Ammon's horn (tissue), 1 donor: ENCODE measurements at places on chromosomes 2 and 18.
A peak's percentile ranks its signal among the peaks of the same experiment; 100 is the strongest.

DNA sequence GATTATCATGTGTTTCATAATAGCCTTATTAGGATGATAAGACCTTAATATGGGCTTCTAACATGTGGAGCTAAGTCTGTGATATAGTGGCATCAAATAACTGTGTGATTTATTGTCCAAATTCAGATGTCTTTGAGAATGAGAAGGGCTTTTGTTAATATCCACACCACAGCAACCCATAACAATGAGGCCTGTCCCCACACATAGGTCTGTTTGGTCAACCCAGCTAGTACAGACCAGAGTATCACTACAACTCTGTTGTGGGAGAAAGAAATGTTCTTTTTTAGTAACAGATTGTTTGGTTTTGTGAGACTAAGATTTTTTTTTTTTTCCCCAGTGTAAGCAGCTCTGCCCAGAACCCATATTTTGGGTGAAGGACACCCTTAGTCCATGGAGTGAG lies 439.2 kb downstream of the PIK3C3 start:
- peak; percentile 12 for DNase-seq

DNA sequence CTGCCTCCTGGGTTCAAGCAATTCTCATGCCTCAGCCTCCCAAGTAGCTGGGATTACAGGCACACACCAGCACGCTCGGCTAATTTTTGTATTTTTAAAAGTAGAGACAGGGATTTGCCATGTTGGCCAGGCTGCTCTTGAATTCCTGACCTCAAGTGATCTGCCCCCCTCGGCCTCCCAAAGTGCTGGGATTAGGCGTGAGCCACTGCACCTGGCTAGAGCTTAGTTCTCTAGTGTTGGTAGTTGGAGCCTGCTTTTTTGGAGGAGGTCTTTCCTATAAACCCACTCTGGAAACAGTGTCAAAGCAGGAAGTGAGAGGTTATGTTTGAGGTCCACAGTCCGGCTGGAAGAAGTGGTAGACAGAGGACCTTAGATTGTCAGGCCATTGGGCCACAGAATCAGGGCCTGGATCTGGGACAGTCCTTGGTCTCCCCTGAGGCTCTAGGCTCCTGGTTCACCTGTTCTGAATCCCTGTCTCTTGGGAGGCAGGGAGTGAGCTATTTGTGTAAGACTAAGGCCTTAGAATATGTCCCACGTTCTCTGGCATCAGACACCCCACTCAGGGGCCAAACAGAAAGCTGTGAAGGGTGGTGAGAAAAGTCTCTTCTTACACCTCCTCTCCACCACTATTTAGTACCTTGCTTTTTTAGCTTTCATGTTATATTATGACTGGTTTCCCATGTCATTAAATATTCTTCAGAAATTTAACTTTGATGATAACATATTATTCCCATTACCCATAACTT lies 34.5 kb downstream of the PCBP1 start:
- no peak for DNase-seq

GRCh38 chr2:135573620-135574019 lies 42.3 kb downstream of the R3HDM1 start:
- no peak for DNase-seq

DNA sequence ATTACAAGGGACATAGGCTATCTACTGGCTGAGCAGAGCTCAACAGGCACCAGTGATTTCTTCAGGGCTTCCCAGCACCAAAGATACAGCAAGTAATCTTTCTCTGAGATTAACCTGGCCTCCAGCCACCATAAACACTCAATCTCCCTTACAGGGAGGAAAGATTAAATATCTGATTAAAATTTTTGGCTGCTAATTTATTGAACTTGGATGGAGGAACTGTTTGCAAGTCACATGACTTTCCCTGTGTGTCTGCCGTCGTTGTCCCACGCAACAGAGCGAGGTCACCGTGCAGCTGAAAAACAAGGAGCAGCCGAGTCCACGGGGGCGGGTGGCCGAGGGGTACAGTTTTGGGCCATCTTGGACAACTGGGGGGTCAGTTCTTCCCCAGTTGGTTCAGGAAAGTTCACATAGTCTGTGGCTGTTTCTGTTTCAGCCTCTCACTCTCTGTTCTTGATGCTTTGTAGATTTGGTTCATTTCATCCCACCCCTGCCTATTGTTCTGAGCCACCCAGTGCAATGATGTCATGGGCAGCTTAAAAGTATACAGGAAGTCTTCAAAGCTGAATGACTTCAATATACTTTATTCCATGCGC lies 186.8 kb upstream of the CTAGE1 start:
- DNase-seq, result no peak

DNA sequence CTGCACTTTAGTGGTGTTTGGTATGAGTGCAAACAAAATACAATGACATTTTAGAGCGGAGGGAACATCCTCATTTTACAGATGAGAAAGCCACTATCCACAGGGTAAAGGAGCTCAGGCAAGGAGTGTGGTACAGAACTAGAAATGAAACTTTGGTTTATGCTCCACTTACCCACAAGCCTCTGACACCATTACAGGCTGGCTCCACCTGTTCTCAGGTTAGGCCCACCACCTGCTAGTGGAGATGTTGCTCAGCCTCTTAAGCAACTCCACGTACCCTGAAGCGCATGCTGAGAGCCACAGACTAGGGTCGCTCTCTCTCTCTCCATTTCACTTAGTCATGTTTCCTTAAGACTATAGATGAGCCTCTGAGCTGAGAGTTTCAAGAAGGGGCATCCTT lies 130.0 kb downstream of the MBD2 start:
- no peak for DNase-seq

DNA sequence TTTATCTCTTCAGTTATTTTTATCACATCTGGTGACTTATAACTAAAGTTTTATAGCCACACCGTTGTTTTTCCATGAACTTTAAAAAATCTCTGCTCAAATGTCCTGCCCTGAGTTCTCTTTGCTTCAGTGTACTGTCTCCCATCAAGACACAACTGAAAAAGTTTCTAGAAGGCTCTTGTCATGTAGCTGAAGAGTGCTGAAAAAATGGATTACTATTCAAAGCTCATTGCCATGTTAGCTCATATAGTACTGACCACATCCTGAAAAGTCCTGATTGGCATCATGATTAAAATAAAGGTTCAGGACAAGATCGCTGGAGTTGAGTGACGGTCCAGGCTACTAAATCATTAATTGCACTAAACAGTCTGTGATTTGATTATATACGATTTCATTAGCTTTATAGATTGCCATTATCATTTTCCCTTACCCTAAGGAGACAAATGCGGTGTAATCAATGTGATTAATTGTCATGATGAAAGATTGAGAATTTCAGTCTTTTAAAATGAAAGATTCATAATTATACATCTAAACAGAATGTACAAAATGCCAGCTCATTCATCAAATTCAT lies 62.2 kb downstream of the MFSD6 start:
- no peak for DNase-seq

- DNase-seq, result no peak
These were observed 127.4 kb downstream of the CCDC102B start for GRCh38 chr18:68925268-68925667.

DNA sequence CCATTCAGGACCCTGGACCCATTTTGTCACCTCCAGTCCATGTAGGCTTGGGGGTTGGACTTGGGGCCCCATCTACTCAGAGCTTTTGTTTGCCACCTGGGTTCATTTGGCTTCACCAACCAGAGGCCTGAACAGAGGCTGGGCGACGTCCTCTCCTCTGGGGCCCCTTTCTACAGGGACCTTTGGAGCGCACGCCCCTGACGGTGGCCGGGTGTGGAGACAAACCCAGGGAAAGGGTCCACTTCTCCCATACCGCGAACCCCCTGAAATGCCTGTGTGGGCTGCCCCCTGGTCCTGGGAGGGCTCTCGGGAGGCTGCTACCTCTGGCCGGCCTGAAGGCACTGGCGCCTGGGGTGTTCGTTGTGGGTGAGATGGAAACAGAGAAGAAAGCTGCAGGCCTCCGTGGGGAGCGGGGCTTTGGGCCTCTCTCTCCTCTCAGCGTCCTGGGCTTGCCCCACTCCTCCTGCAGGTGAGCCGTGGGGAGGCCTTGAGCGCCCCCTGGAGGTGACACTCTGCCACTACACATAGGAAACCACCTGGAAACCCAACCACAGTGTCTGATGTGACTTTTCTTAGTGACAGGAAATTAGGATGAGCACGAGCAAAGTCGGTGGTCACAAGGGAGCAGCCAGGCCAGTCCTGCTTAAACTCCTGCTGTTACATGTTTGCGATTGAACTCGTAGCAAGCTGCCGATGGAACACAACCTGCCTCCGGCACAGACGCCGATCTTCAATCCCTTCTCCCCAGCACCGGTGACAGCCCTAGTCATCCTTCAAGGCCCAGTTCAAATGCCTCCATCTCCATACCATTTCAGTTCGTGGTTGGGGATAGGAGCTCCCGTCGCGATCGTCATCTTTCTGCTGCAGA lies 12.0 kb upstream of the NTSR2 start:
- no peak for DNase-seq

DNA sequence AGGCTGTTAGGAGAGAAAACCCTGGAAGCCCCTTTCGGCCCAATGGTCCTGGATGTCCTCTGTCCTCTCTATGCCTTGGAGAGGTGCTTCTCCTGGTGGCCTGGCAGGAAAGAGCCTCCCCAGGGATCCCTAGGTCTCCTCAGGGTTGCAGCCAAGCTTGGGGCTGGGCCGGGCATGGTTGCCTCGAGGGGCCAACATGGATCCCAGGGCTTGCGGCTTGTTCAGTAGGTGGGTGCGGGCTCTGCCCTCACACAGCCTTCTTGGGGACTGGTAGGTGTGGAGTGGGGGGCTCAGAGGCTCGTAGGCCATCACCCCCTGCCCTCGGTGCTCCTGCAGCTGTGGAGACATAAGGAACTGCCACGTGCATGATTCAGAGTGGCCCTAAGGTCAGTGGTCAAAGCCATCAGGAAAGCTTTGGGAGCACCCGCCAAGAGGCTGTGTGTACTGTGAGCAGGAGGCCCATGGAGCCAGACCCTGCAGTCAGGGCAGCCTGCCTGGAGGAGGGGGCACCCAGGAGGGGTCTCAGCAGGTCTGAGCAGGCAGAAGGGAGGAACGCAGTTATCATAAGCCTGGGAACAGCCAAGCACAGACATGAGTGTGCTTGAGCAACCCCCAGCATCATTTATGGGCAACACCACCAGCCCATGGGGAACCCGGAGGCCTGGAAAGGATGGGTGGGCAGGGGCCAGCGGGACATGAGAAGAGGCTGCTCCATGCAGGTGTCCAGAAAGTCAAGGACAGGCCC lies 231.0 kb downstream of the GLI2 start:
- DNase-seq, result no peak

DNA sequence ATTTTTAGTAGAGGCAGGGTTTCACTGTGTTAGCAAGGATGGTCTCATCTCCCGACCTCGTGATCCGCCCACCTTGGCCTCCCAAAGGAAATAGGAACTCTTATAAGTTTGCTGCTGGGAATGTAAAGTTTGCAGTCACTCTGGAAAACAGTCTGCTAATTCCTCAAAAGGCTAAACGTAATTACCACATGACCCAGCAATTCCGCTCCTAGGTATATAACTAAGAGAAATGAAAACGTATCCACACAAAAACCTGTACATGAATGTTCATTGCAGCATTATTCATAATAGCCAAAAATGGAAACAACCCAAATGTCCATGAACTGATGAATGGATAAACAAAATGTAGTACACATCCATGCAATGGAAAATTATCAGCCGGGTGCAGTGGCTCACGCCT lies 21.9 kb upstream of the ATRAID start:
- DNase-seq, result no peak

DNA sequence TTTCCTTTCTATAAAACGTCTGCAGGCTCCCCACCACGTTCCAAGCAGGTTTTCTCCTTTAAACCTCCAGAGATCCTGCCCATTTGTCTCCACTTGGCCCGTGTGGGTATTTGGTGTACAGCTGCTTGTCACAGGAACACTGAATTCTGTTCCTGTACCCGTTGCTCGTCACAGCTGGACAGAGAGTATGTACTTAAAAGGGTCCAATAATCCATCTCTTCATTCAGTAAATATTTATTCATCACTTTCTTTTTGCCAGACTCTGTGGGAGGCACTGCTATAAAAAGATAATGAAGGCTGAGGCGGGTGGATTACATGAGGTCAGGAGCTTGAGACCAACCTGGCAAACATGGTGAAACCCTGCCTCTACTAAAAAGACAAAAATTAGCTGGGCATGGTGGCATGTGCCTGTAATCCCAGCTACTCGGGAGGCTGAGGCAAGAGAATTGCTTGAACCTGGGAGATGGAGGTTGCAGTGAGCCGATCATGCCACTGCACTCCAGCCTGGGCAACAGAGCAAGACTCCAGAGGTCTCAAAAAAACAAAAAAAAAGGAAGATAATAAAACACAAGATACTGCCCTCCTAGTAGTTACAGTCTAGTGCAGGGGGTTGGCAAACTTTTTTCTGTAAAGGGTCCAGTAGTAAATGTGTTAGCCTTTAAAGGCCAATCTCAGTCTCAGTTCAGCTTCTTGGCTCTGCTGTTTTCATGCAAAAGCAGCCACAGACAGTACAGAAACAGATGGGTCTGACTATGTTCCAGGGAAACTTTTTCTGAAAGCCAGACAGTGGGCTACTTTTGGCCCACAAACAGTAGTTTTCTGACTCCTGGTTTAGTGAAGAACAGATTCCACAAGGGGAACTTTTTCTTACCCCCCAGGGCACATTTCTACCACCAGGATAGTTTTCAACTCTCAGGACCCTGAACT lies 309.9 kb upstream of the RAB12 start:
- DNase-seq, result no peak

DNA sequence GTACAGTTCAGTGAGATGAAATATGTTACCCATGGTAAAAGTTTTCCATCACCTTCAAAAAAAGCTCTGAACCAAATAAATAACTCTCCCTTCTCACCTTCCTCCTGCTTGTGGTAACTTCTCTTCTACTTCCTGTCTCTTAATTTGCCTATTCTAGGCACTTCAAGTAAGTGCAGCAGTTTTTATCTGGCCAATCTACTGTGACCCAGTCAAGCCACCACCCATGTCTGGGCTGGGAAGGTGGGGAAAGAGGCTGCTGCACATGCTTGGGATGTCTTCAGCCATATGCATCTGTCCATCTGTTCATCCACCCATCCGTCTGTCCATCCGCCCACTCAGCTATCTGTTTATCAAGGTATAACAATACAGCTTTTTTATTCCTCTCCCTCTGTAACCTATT lies 31.6 kb downstream of the ZNF532 start:
- no peak for DNase-seq

DNA sequence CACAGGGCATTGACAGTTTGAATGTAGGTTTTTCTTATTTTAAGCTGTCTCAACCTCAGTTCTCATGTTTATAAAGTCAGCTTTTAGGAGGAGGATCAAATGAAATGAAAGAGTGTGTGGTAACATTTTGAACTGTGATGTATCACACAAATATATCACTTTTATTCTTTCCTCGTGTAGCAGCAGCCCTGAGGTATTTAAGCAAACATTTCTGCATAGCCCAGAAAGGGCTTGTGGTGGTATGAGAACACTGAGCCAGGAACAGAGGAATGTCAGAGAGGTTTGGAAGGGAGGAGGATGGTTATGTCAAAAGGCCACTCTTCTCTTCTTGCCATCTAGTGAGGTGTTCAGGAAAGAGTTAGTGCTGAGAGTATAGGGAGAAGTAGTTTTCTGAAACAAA lies 150.2 kb downstream of the PARD3B start:
- no peak for DNase-seq

- DNase-seq, result peak; percentile 1
These were observed 1.1 kb upstream of the NEURL3 start for GRCh38 chr2:96506016-96506906.

GRCh38 chr2:119339562-119339923 lies 27.1 kb downstream of the C2orf76 start:
- DNase-seq, result no peak

GRCh38 chr2:232997749-232998665 lies 15.0 kb downstream of the NGEF start:
- DNase-seq, result peak; percentile 19
